SJCRH30 (cell line): ENCODE measurements at places on chromosomes 5 and 9.
A peak's percentile ranks its signal among the peaks of the same experiment; 100 is the strongest.

DNA sequence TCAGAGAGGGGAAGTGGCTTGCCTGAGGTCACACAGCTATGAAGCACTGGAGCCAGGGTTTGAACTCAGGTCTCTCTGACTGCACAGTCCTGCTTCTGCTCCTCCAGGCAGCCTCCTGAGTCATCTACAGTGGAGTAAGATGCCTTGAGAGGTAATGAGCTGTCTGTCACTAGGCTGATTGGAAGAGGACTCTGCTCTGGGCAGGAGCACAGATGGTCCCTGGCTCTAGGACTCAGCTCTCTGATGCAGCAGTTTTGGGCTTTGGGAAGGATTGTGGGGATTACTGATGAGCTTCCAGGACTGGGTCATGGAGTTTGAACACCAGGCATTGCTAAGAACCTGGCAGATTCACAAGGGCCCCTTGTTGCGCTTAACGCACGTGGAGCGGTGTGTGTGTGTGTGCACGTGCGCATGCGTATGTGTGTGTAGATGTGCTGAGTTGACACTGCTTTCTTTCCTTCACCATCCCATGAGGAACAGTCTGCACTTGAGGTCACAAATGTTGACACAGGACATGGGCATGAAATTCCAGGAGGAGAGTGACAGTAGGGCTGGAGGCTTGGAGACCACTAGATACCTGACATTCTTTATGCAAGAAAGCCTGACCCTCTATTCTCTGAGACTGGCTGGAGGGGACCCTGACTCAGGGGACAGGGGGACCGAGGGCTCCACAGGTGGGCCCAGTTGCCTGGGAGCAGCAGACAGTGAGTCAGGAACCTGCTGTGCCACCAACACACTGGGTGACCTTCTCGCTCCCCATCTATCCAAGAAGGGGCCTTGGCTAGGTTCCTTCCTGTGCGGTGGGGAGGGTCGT lies 170.5 kb downstream of the RGS3 start:
- DNase-seq: peak; percentile 83

DNA sequence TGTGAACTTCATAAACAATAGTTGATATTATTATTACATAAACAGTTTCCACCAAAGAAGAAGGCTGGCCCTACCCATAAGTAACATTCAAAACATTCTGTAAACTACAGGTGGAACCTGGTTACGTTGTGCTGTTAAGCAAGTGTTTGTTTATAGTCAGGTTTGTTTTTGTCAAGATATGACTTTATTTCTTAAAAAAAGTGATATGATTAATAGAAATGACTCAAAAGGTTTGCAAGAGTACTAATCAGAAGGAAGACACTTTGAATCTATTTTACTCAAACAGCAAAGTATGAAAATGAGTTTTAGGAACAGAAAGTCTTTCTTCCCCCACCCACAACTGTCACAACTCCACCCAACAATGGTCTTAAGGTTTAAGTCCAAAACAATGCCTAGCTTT lies 220.8 kb downstream of the PLK2 start:
- no peak for DNase-seq

- DNase-seq: no peak
Observed at GRCh38 chr9:65426231-65426630, 141.2 kb upstream of the FOXD4L5 start.

DNA sequence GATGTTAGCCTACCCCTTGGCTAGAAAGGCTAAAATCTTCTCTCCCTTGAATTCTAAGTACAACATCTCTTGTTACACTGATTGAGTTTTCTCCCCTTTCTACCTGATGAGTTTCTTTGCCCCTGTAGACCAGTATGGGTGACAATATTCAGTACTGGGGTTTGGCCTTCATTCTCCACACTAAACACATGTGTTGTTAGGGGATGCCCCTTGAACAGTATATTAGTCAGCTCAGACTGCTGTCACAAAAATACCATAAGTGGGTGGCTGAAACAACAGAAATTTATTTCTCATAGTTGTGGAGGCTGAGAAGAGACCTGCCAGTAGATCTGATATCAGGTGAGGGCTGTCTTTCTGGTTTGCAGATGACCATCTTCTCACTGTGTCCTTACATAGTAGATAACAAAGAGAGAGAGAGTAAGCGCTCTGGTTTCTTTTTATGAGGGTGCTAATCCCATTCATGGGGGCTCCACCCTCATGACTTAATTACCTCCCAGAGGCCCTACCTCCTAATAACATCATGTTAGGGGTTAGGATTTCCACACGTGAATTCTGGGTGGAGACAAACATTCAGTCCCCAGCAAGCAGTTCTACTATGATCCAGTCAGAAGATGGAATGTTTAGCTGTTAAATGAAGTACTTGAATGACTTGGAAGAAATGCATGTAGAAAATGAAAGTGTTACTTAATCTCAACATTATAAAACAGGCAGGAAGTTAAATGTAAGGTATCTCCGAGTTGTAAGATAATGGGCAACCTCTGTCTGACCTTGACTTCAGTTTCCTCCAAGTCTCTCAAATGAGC lies 17.5 kb downstream of the VLDLR start:
- no peak for DNase-seq

- DNase-seq: no peak
Observed at GRCh38 chr9:31612336-31613030, 772.0 kb upstream of the ACO1 start.

DNA sequence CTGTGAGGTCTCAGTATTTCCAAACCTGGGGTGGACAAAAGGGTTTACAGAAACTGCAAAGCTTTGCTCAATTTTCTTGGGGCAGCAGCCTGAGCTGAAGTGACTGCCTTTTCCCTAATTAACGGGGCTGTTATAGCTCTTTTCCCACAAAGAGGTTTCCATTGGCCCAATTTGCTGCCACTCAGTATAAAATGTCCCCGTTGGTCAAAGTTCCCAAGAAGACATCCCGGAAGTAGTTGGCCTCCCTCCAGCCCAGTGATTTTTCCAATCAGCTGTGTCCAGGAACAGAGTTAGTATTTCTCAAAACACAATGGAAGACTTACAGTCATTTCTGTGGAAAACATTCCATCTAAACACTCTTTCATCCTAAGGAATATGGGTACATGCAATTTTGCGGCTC lies 643.6 kb downstream of the ACTL7B start:
- DNase-seq: peak; percentile 42

DNA sequence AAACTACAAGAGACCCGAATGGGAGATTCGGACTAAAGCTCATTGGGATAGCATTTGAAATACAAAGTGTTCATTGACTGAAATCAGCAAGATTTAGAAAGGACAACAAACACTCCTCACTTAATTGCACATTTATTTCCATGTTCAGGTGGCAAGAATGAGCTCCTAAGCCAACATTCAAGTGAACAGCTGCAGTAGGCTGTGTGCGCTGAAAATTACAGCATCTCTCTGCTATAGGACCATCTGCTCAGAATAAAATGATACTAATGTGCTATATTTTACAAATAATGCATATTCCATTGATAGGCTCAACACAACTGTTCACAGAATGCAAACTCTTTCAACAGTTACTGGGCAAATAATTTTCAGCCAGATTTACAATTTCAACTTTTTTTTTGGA lies 61.8 kb downstream of the ELAVL2 start:
- no peak for DNase-seq

DNA sequence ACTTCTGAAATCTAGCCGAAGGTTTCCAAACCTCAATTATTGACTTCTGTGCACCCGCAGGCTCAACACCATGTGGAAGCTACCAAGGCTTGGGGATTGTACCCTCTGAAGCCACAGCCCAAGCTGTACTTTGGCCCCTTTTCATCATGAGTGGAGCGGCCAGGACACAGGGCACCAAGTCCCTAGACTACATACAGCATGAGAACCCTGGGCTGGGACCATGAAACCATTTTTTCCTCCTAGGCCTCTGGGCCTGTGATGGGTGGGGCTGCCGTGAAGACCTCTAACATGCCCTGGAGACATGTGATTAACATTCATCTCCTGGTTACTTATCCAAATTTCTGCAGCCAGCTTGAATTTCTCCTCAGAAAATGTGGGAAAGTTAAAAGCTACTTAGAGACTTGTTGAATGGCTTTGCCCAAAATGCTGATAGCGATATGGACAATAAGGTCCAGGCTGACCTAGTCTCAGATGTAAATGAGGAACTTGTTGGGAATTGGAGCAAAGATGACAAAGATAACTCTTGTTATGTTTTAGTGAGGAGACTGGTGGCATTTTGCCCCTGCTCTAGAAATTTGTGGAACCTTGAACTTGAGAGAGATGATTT lies 34.1 kb upstream of the CPLANE1 start:
- no peak for DNase-seq

DNA sequence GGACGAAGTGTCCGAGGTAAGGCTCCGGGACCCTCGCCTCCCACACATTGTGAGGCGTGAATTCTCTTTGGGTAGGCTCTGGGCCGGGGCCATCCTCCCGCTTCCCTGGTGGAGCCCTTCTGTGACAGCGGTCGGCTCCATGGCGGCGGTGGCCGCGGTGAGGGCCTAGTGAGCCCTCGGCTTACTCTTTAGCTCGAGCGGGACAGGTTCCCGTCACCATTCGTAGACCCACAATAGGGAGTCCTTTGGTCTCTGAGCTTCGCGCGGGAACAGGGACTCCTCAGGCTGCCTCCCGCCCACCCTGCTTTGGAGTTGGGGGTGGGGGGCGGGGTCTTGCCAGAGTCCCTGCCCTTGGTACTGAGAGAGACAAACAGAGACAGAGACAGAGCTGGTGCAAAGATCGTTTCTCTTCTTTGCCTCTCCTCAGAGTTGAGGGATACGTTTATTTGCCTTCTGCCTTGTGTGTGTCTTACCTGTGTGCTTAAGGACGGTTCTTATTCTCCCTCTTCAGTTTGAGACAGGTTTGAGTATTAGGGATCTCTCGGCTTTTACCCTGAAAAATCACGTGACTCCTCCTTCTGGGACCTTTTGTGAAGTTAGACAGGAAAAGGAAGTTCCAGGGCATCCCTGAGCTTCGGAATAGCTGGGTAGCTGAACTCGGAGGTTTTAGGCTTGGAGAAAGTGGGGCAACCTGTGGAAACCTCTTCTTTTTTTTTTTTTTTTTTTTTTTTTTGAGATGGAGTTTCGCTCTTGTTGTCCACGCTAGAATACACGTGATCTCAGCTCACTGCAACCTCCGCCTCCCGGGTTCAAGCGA lies 833 bp downstream of the ANKHD1 start:
- peak; percentile 75 for DNase-seq

- DNase-seq: peak; percentile 50
Observed at GRCh38 chr9:81032030-81032572, 657.2 kb downstream of the TLE1 start.

DNA sequence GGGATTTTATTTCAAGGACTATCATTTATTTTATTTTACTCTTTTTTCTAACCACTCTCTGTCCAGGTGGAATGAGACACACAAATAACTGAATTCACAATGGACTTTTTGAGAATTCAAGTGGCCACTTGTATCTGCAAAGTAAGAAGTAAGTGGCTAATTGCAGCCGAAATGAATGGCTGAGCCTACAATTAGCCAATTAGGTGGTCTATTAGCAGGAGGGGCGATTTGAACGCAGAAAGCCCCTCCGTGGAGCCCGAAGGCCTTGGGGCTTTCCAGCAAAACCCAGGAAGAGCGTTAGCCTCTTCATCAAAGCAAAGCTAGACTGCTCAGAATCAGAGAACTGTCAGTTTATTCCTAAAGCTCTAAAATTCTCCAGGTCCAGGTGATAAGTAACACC lies 176.9 kb downstream of the EBF1 start:
- no peak for DNase-seq

GRCh38 chr5:129097498-129098296 lies 3.1 kb downstream of the ISOC1 start:
- DNase-seq: no peak

GRCh38 chr5:159333545-159333925 lies 3.2 kb upstream of the IL12B start:
- no peak for DNase-seq

DNA sequence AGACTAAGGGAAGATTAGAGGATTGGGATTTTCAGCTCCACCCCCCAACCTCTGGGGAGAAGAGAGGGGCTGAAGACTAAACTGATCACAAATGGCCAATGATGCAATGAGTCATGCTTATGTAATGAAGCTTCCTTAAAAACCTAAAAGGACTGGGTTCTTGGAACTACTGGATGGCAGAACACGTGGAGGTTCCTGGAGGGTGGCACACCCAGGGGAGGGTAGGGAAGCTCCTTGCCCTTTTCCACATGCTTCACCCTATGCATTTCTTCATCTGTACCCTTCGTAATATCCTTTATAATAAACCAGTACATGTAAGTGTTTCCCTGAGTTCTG lies 48.6 kb downstream of the ARHGEF28 start:
- no peak for DNase-seq

DNA sequence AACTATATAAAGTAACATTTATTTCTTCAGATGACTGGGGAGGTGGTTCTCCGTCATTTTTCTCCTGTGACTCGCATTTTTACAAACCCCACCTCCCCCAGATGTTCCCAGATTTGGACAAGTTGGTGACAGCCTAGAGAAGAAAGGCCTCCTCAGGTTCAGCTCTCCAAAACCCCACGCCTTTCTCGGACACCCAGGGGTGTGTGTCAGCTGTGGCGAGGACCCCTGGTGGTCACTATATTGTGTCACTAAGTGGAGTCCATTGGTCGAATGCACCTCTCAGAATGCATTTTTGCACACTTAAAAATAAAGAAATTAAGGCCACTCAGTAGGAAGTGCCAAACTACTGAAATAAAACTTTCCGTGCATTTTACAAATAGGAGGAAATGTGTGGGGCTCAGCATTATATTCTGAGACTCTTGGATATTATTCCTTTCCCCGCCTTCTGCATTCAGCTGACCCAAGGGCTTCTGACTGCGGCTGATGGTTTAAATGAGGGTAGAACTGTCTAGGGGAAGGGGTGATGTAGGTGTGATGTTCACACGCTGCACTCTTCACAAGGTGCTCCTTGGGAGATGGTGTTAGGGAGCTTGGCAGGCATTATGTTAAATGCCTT lies 47.6 kb downstream of the ACO1 start:
- DNase-seq: peak; percentile 59

GRCh38 chr5:149088686-149089085 lies 25.8 kb upstream of the SH3TC2 start:
- DNase-seq: no peak

GRCh38 chr5:90274216-90274615 lies 135.3 kb downstream of the CETN3 start:
- no peak for DNase-seq

GRCh38 chr9:17402309-17402708 lies 176.6 kb upstream of the SH3GL2 start:
- peak; percentile 46 for DNase-seq

DNA sequence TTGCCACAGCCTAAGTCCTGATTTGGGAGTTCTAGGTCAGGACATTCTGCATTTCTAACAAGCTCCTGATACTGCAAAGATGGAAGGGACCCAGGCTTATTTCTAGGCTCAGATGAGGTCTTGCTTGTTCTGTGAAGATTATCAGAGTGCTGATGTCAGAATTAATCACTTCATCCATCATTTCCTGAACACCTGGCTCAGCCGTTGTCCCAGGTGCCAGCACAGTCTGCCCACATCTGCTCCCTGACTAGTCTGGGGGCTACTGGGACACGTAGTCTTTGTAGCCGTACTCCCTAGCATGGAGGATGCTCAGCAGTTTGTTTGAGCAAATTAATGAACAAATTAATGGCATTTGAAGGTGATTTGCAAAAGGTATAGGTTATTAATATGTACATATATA lies 17.9 kb upstream of the SPINK4 start:
- no peak for DNase-seq

DNA sequence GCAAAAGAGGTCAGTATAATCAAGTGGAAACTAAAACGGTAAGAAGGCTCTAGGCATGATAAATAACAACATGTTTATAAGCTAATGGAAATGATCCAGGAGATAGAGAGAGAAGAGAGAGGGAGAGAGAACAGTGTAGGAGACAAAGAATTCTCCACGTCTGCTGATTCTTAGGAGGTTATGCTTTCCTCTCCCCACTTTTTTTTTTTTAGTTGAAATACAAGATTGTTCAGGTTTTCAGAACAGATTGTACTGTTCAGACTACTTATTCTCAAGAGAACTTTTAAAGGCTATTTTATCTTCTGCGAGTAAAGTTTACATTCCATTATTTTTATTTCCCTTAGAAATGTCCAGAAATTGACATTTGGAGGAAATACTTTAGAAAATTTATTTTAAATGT lies 4.0 kb downstream of the CCDC192 start:
- DNase-seq: no peak
